ENCODE measurements at places on chromosomes 6 and 20. TPM values are rescaled to one million over a fixed set of nuclear protein-coding genes. Genes with fewer than 3 reads are reported as not detected.

The RAB22A gene
- total RNA-seq = 18.0 TPM

The CLPSL2 gene
- not detected for total RNA-seq

The EEF1A2 gene
- 0.12 TPM for total RNA-seq

The COL11A2 gene
- total RNA-seq = 1.3 TPM

The CCN6 gene
- not detected for total RNA-seq

The FRMD1 gene
- total RNA-seq = not detected

The ELOVL2 gene
- not detected for total RNA-seq

The TREML2 gene
- total RNA-seq = 25.8 TPM

The MATN4 gene
- total RNA-seq = 0.17 TPM

The GPX5 gene
- total RNA-seq = not detected

The HLA-DRB5 gene
- total RNA-seq = 27.9 TPM

The SLC35D3 gene
- total RNA-seq = not detected

The HCRTR2 gene
- total RNA-seq = not detected

The ISM1 gene
- total RNA-seq = 1.4 TPM

The TRIM40 gene
- not detected for total RNA-seq

The SLC2A4RG gene
- total RNA-seq = 105 TPM
